ENCODE measurements at places on chromosomes 16 and 17.

DNA sequence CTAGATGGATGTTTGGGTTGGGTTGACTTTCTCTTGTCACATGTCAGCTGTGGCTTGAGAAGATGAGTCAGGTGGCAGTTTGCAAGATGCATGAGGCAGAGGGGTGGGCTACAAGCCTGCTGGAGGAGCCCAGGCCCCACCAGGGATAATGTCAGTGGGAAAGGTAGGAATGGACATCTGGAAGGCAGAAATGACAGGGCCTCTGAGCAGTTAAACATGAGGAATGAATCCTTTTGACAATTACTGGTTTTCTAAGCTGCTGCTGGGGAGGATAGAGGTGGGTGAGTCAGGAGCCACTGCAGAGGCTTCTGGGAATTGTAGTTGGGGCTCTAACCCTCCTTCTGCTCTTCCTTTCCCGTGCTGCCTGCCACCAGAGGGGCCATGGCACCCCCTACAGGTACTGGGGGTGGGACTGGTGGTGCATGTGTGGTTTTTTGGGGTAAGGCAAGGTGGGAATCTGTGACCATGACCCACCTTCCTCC, 15.7 kb downstream of the SLC52A1 start:
- DNase-seq = peak; percentile 42

GRCh38 chr16:66741169-66741900, 10.1 kb downstream of the DYNC1LI2 start:
- DNase-seq = no peak

DNA sequence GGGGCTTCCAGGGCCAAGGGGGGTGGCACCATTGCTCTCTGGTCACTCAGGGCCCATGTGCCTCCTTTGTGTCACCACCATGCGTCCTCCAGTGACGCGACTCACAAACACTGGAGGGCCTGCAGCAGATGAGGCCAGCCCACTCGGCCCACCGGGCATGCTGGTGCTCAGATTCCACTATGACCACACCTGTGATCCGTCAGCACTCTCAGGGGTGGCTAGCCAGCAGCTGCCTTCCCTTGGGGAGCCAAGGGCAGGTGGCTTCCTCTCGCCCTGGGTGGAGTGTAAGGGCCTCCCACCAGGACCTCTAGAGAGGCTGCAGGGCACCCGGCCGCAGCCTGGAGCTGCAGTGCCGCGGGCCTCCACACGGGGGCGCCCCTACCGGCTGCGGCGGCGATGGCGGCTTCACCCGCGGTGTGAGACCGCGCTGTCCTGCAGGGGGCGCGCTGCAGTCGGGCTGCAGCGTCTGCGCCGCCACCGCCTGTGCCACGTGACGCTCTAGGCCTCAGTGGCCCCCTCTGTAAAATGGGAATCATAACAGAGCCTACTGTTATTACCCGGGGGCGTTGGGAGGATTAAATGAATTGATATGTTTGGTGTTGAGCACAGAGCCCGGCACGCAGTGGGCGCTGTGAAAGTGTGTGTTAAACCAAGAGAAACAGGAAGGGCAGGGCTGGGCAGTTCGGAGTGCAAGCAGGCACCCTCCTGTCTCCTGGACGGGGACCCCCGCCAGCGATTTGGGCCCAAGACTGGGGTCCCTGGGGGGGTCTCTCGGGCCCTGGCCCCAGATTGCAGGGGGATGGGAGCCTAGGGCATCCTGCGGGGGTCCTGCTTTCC, 192.4 kb upstream of the GSE1 start:
- peak; percentile 70 for DNase-seq

- no peak for DNase-seq
Measured at GRCh38 chr17:51059781-51060180, 60.9 kb downstream of the SPAG9 start.

- no peak for DNase-seq
Measured at GRCh38 chr17:16351831-16352230, 1.4 kb downstream of the CENPV start.

DNA sequence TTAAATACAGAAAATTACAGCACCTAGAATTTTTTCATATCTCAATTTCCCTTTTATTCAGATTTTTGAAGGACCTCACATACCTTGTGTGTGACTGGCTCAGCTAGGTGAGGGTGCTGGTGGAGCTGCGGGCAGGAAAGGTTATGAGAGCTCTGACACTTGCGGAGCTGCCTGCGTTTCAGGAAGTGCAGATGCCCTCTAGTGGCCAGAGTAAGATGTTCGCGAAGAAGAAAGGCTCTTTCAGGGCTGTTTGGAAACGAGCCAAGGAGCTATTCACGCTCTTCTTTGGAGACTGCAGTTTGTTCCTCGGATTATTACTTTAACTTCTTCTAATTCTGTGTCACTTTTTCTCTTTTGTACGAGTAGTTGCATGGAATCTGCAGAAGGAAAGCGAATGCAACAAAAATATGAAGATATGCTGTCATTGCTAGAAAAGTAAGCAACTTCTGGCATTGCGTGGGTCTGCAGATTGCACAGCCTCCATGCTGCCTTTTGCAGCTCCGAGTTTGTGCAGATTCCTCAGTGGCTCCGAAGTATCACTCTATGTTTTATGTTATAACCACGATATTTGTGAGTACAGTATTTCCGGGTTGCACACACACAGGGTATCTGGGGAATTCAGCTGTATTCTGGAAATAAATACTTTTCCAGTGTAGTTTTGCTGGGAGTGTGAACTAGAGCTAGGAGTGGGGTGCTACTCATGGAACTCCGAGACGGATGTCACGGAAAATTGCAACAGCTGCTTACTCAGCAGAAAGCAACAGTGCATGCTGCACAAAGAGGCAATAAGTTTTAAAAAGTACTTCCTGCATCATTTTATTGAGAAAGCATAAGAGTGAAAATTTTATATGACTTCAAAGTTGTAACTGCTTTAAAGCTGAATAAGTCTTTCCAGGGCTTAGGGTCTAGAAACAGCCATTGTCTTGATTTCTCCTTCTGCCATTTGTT, 46.3 kb downstream of the DNAH9 start:
- peak; percentile 43 for DNase-seq

- no peak for DNase-seq
Measured at GRCh38 chr17:28282596-28282995, 36.4 kb upstream of the TMEM97 start.

DNA sequence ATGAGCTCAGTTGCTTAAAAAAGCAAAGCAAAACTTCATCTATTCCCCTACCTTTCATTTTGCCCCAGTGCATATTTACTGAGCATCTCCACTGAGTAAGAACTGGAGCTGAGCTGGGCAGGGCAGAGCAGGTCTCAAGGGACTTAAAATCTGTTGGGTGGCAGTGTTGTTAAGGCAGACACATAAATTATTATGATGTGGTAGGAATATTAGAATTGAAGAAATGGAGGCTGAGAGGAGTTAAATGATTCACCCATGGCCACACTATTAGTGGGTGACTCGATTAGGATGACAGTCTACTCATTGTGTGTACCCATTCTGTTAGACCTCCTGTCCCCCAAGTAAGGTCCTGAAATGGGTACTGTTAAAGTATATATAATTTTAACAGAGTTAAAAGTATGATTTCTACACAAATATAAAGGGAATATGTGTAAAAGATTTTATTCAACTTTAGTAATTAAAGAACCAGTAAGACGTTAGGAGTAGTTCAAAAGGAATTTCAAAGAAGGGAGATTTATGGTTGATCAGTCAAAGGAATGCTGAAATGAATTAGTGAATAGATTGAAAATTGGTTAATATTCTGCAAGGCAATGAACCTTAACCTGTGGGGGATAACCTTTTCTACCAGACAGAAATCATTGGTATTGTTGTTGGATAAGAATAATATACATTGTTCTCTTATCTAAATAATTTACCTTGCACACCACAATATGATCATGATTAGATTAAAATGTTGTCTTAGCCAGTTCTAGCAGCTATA, 17.5 kb downstream of the ITGB3 start:
- DNase-seq = no peak

DNA sequence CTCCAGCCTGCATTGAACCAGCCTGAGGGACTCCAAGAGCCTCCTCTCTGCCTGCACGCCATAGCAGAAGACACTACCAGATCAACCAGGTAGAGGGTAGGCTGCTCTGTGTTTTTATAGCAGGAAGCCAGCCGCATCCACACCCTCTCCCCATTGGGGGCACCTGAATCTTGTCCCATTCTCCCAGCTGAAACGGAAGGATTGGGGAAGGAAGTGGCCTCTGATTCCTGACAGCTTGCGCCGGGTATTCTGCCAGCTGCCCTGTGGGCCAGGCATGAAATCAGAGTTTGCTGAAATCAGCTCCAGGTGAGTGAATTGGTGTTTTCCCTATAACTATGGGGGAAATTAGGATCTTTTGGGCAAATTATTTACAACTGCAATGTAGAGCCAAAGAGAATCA, at the start of gene ZP2:
Gene ZP2, minus strand, starts transcription at position 89 of the 400 bp plus-strand sequence. Its CDS starts 27 bp downstream, at position 62.
- DNase-seq = no peak

- DNase-seq = no peak
Measured at GRCh38 chr17:71975331-71975801, 145.5 kb upstream of the SOX9 start.

DNA sequence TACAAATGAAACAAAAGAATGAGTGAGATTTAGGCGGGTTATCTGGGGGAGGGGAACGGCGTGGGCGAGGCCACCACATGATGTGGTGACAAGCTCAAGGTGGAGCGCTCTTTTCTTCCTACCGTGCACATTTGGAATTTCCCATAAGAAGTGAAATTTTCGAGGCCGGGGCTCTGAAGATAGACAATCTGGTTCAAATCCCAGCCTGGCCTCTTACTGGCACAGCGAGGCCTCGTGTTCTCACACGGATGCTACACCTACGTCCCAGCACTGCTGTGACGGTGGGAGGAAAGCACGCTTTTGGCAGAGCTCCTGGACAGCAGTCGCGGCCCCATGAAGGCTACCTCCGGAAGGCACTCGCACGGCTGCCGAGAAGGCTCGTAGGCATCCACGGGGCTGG, 25.2 kb downstream of the ZDHHC7 start:
- DNase-seq = no peak

- no peak for DNase-seq
Measured at GRCh38 chr16:30521873-30522641, 4.3 kb downstream of the ZNF768 start.

- DNase-seq = no peak
Measured at GRCh38 chr17:79154446-79154845, 79.8 kb downstream of the ENGASE start.

DNA sequence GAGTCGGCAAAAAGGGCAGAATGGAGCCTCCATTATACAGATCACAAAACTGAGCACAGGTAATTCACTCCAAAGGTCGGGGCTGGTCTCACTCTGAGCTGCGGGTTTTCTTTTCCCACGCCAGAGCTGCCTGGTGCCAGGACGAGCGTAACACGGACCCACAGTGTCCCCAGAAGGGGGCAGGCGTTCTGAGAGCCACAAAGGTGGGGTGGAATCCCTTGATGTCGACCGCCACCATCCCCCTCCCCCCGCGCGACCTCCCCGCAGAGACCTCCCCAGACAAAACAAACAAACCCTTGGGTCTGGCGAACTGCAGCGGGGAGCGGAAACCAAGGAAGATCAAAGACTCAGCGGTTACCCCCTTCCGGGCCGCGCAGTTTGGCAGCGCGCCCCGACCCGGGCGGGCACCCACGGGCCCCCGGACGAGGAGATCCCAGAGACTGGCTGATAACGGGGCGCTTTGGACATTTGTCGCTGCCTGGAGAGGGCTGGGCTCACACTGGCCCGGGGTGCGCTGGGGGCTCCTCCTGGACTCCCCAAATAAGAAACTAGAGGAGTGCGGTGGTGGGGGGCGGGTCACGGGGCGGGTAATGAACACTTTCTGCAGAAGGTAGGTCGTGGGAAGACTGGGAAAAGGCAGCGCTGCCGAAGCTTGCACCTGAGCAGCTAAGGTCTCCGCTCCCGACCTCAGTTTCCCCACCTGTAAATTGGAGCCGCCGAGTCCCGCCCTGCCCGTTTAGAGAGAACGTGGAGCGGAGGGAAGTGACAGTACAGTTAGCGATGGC, 664 bp upstream of the NKD1 start:
- peak; percentile 45 for DNase-seq

GRCh38 chr16:79278506-79278905, 322.0 kb downstream of the MAF start:
- peak; percentile 80 for DNase-seq

DNA sequence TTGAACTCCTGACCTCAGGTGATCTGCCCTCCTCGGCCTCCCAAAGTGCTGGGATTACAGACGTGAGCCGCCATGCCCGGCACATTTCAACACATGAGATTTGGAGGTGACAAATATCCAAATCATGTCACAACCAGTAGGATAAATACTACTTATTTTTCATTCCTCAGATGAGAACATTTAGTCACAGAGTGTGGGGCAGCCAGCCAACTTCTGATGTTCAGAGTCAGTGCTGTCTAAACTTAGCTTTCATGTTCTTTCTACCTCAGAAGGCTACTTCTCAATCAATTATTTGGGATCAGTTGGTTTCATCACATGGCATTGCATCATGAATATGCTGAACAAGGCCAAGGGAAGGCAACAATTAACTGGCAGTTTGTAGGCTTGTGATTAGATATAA, 134.5 kb downstream of the CDH13 start:
- DNase-seq = no peak

- no peak for DNase-seq
Measured at GRCh38 chr17:21382560-21383495, 6.7 kb downstream of the KCNJ12 start.

DNA sequence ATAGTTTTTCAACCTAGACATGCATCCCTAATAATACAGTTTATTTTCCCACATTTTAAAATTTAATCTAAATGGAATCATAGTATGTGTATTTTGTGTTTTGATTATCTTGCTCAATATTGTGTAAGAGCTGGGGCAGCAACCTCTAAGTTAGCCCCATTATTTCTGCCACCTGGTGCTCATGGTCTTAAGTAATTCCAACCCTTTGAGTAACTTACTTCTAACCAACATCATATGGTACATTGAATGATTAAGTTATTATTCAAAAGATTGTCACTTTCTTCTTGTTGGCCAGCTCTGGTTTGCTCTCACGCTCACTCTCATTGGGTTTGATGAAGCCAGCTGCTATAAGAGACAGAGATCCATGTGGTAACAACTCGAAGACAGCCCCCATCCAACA, 3.9 kb upstream of the KRTAP4-3 start:
- no peak for DNase-seq

GRCh38 chr17:29616300-29617048, 6.2 kb downstream of the CORO6 start:
- no peak for DNase-seq

DNA sequence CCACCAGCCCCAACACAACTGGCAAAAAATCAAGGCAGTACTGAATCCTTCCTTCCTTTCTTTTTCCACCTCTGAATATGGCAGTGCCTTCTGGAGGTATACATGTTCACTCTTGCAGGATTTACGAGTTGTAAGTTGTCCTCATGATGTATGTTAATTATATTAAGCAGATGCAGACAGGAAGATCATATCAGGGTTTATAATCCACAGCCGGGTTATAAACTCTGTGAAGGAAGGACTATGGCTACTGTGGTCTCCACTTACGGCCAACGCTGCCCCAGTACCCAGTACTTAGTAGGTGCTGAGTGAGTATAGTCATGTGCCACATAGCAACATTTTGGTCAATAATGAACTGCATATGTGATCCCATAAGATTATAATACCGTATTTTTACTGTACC, 19.6 kb upstream of the IRX5 start:
- no peak for DNase-seq

DNA sequence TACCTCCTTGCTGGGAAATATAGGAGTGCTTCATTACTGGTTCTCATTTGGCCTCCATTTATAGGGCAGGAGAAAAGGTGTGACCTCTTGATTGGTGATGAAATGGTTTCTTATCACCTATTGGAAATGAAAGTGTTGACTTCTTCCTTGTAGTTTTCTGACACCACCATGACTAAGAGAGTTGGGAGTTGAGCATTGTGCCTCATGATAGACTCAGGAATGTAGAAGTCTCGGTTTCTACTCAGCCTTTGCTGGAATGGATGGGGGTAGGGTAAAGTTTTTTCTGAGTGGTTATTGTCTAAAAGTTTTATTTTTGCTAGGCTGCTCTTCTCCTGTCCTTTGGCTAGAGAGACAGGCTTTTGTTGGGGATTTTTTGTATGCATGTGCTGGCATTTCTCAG, 117.4 kb downstream of the PHKB start:
- DNase-seq = no peak
